ENCODE measurements at places on chromosomes 11 and 22.

GRCh38 chr11:128474036-128474874, 113.1 kb downstream of the ETS1 start:
- no peak for DNase-seq
- no peak overlapping the region for H3K4me3 ChIP-seq
- peaks cover 9% of the 10 kb centered on the region for H3K36me3 ChIP-seq
- no peak overlapping the region for H3K27ac ChIP-seq

GRCh38 chr11:82975882-82976281, 74.3 kb downstream of the DDIAS start:
- no peaks in the 10 kb centered on the region for H3K36me3 ChIP-seq
- no peaks in the 10 kb centered on the region for H3K4me1 ChIP-seq
- no peaks in the 10 kb centered on the region for H3K27me3 ChIP-seq
- no peak overlapping the region for H3K4me3 ChIP-seq

DNA sequence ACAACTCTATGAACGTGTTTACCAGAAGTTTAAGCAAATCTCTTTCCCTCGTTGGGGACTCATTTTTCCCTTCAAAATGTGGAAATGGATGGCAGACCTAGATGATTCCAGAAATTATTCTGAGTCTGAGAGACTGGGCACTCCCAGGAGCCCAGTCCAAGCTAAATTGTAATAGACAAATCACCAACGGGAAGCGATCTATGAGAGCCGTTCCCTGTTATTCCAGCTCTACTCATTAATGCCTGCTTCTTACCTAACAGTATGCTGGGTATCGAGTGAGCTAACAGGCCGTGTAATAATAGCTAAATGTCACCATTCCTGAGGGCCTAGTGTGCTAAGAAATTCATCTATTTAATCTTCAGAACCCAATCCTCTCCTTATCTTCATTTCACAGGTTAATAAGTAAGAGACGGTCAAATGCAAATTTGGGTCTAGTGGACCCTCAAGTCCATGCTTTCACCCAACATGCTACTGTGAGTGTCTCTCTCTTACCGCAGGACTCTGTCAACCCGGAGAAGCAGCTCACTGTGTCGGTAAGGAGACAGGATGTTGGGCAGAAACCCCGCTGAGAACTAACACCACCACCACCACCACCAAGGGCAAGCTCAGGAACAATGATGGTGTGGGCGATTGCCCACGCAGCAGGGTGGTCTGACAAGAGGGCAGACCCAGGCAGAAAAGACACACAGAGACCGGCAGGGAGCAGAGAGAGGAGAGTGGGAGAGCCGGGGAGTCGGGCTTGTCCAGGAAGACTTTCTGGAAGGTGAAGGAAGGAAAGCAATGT, 57.1 kb upstream of the TIMP3 start:
- no peaks in the 10 kb centered on the region for H3K36me3 ChIP-seq
- no peak overlapping the region for H3K4me3 ChIP-seq
- DNase-seq: no peak
- no peaks in the 10 kb centered on the region for H3K4me1 ChIP-seq
- H3K27ac ChIP-seq: no peak overlapping the region
- H3K27me3 ChIP-seq: no peaks in the 10 kb centered on the region

- DNase-seq: no peak
- no peak overlapping the region for H3K27ac ChIP-seq
- H3K4me1 ChIP-seq: no peaks in the 10 kb centered on the region
- H3K36me3 ChIP-seq: no peaks in the 10 kb centered on the region
- H3K4me3 ChIP-seq: no peak overlapping the region
Measured at GRCh38 chr22:17541476-17541875, 21.8 kb upstream of the SLC25A18 start.

GRCh38 chr22:24319451-24319850, 48.8 kb downstream of the SPECC1L start:
- no peak overlapping the region for H3K4me3 ChIP-seq
- no peaks in the 10 kb centered on the region for H3K27me3 ChIP-seq
- peaks cover 7% of the 10 kb centered on the region for H3K36me3 ChIP-seq
- no peak for DNase-seq
- no peaks in the 10 kb centered on the region for H3K4me1 ChIP-seq

- H3K36me3 ChIP-seq: no peaks in the 10 kb centered on the region
- no peaks in the 10 kb centered on the region for H3K4me1 ChIP-seq
- H3K27me3 ChIP-seq: no peaks in the 10 kb centered on the region
- no peak overlapping the region for H3K27ac ChIP-seq
- peak; percentile 50 for DNase-seq
- no peak overlapping the region for H3K4me3 ChIP-seq
Measured at GRCh38 chr11:72578991-72579815, 95.0 kb downstream of the PDE2A start.

- H3K4me3 ChIP-seq: no peak overlapping the region
- no peaks in the 10 kb centered on the region for H3K27me3 ChIP-seq
- H3K36me3 ChIP-seq: no peaks in the 10 kb centered on the region
Measured at GRCh38 chr22:46746620-46747019, 8.6 kb upstream of the CERK start.

DNA sequence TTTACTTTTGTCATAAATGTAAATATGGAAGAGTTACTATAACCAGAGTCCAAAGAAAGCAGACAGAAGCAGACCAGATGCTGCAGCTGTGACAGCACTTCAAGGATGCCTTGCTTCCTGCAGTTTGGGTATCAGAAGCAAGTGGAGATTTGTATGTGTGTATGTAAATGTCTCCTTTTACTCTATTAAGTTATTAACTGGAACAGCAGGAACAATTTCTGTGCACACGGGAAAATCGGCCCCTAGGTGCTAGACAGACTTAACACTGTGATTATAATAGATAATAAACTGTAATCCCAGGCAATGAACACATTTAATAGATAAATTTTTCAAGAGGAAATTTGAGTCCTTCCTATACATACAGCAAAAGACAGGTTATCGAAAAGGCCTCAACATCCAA, 178.6 kb upstream of the PITPNB start:
- H3K4me3 ChIP-seq: no peak overlapping the region
- no peak for DNase-seq
- no peak overlapping the region for H3K27ac ChIP-seq
- H3K36me3 ChIP-seq: peaks cover 6% of the 10 kb centered on the region
- no peaks in the 10 kb centered on the region for H3K4me1 ChIP-seq

- H3K27me3 ChIP-seq: no peaks in the 10 kb centered on the region
- H3K4me3 ChIP-seq: no peak overlapping the region
- peaks cover 8% of the 10 kb centered on the region for H3K4me1 ChIP-seq
- H3K27ac ChIP-seq: no peak overlapping the region
- DNase-seq: no peak
Measured at GRCh38 chr22:27875951-27876350, 43.1 kb downstream of the PITPNB start.

DNA sequence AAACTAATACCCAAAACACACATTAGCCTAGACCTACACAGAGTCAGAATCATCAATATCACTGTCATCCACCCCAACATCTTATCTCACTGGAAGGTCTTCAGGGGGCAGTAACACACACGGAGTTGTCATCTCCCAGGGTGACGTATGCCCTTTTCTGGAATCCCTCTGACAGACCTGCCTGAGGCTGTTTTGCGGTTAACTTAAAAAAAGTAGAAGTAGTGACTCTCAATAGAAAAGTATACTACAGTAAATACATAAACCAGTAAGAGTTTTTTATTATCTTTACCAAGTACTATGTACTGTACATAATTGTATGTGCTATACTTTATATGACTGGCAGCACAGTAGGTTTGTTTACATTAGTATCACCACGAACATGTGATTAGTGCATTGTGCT, 80.5 kb downstream of the PGR start:
- no peaks in the 10 kb centered on the region for H3K4me1 ChIP-seq
- H3K27ac ChIP-seq: no peak overlapping the region
- no peak overlapping the region for H3K4me3 ChIP-seq
- no peak for DNase-seq
- H3K27me3 ChIP-seq: no peaks in the 10 kb centered on the region

GRCh38 chr11:122681735-122682134, 26.2 kb downstream of the UBASH3B start:
- H3K4me1 ChIP-seq: no peaks in the 10 kb centered on the region
- no peak for DNase-seq
- H3K36me3 ChIP-seq: no peaks in the 10 kb centered on the region
- H3K27me3 ChIP-seq: no peaks in the 10 kb centered on the region
- no peak overlapping the region for H3K4me3 ChIP-seq
- no peak overlapping the region for H3K27ac ChIP-seq

- peak; percentile 61 for DNase-seq
- H3K4me1 ChIP-seq: no peaks in the 10 kb centered on the region
- H3K27ac ChIP-seq: no peak overlapping the region
- H3K4me3 ChIP-seq: no peak overlapping the region
- no peaks in the 10 kb centered on the region for H3K27me3 ChIP-seq
- H3K36me3 ChIP-seq: no peaks in the 10 kb centered on the region
Measured at GRCh38 chr22:22928666-22929380, 41.2 kb downstream of the IGLL5 start.
